ENCODE measurements at places on chromosomes 6 and 20.
A peak's percentile ranks its signal among the peaks of the same experiment; 100 is the strongest.

GRCh38 chr6:32796848-32797776 lies 19.7 kb downstream of the HLA-DOB start:
- DNase-seq, result peak; percentile 85

GRCh38 chr20:53210931-53211330 lies 238.8 kb downstream of the TSHZ2 start:
- DNase-seq, result no peak

DNA sequence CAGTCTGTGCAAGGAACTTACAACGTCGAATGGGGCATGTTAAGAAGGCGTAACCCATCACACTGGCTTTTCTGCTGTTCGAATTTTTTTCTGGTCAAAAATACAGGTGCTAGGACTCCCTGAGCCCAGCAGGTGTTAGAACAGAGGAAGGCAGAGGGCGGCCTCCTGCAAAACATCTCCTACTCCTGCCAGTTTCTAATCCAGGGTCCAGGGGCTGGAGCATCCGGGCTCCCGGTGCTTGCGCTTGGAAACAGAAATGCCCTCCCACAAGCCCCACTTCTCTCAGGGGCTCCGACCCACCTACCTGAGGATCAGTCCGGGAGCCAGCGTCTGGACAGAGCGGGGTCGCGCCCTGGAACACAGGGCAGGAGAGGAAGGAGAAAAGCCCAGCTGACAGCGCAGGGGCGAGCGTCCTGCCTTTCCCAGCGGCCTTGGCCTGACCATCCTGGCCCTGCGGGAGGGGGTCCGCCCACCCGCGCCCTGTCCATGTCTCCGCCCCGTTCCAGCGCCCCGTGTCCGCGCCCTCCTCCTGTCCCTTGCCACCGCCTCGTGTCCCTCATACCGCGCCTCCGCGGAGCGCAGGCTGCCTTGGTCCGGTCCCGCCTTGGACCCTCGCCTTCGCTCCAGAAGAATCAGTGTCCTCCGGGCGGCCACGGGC lies 14.8 kb upstream of the LPA start:
- DNase-seq, result no peak

DNA sequence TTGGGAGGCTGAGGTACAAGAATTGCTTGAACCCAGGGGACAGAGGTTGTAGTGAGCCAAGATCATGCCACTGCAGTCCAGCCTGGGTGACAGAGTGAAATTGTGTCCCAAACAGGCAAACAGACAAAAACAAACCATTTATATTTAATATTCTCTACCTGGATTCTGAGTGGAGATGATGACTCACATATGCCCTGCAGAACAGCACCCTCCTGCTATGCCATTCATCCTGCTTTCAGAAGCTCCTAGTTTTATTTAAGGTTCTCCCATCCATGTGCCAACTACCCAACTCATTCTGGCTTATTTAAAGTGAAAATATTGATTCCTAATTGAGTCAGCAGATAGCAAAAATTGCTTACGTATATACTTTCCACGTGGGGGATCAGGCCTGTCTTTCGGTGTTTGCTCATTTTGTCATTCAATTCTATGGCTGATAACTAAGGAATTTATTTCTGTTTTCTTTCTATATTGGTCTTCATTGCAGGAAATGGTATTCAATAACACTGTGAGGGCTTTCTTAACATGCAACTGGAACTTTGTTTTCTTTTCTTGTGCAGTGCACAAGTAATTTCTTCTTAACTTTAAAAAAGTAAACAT lies 459.1 kb upstream of the JAG1 start:
- no peak for DNase-seq

DNA sequence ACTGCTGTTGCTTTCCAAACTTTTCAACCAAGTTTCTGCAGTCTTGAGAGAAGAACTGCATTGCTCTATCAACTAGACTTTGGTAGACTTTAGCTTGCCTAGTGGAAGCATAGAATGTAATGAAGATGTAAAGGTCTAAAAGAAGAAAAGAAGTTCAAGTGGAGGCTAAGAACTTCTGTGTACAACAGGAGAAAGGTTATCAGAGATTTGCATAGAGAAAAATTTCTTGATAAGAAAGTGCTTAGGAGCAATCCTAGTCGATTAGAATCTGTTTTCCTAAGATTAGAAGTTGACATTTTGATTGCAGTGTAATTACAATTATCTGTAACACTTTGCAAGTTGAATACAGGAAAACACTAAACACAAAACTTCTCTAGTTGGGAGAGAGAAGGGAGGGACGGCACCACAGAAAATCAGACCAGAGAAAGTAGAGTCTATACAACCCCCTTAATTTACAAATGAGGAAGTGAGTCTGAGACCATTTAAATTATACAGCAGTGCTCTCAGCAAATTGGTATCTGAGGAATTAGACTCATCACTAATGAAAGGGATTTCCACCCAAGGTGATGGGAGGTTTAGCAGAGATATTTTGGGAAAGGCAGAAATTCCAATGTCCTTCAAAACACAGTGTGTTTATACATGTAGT lies 194.3 kb upstream of the MARCKS start:
- no peak for DNase-seq

DNA sequence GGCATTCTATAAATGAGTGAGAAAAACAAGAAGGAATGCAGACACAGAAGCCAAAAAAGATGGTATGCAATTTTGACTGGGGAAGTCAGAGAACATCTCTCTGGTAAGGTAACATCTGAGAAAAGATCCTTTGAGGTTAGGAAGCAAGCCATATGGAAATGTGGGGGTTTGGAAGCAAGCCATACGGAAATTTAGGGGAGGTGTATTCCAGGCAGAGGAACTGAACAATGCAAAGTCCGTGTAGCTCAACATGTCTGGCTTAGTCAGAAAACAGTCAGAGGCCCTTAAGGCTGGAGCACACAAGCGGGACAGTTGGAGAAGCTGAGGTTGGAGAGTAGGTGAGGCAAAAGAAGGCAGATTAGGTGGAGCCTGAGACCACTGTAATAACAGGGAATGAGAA lies 35.3 kb downstream of the RALGAPA2 start:
- DNase-seq, result no peak

DNA sequence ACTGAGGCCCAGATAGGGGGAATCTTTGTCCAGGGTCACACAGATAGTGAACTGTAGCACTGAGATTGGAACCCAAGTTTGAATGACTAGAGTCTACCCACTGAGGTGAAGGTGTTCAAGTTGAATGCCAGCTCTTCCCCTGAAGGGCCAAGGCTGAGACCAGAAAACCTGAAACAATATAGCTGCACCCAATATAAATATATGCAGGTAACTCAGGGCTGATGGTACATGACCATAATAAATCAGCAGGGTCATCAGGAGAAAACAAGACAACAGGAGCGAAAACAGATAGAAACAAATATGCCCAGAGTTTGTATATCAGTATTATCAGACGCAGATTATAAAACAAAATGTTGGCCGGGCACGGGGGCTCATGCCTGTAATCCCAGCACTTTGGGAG lies 4.0 kb upstream of the RBCK1 start:
- DNase-seq, result no peak

- no peak for DNase-seq
Observed at GRCh38 chr6:87803791-87804190, 101.8 kb upstream of the AKIRIN2 start.

GRCh38 chr6:131643855-131644460 lies 6.9 kb downstream of the ENPP3 start:
- no peak for DNase-seq

GRCh38 chr20:13458860-13459451 lies 179.8 kb downstream of the TASP1 start:
- no peak for DNase-seq

- DNase-seq, result no peak
Observed at GRCh38 chr6:136024711-136025110, 173.2 kb downstream of the PDE7B start.

GRCh38 chr6:29757701-29758293 lies 34.6 kb downstream of the HLA-F start:
- no peak for DNase-seq

GRCh38 chr6:72238900-72239299 lies 352.6 kb downstream of the RIMS1 start:
- DNase-seq, result no peak

DNA sequence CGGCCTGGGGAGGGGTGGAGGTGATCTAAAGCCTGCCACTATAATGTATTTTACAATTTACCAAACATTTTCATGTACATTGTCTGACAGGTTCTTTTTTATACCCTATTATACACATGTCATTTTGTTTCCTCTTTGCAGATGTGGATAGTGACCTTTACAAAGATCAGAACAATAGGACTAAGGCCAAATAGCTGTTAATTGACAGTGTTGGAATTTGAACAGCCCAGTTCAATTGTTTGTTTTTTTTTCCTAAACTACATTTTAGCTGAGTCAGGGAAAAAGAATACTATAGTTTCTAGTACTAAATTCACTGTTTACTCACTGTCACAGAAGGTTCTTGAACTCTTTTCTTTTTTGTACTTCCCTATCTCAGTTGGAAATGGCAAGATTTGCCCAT lies 40.2 kb downstream of the PGM3 start:
- DNase-seq, result no peak

DNA sequence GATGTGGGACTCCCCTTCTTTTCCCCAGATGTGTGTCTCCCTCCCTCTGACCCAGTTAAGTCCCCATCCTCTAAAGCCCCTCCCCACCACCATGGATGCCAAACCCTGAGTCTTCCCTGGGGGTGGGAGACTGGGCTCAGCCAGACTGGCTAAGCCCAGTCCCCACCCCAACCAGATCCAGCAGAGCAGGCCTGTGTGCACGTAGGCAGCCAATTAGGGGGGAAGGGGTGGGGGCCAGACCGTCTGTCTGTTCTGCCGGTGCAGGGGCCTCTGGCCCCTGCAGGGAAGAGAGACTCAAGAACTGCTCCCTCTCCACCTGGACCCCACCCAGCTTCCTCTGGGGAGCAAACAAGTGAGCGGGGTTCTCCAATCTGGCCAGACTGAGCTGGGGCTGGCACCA lies 605 bp downstream of the COX4I2 start:
- no peak for DNase-seq

GRCh38 chr20:21703717-21704407 lies 1.6 kb upstream of the PAX1 start:
- no peak for DNase-seq

DNA sequence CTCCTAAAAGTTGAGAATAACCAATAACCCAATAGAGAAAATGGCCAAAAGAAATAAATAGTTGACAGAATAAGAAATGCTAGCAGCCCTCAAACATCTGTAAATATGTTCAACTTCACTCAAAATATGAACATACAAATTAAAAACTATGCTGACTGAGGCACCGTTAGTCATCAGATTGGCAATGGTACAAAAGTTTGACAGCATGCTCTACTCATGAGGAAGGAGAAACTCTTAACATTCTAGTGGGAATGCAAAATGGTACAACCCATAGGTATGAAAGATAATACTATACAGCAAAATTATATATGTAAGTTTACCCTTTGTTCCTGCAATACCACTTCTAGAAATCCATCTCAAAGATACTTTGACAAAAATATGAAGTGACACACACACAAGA lies 1.6 kb upstream of the ZSCAN12 start:
- no peak for DNase-seq

DNA sequence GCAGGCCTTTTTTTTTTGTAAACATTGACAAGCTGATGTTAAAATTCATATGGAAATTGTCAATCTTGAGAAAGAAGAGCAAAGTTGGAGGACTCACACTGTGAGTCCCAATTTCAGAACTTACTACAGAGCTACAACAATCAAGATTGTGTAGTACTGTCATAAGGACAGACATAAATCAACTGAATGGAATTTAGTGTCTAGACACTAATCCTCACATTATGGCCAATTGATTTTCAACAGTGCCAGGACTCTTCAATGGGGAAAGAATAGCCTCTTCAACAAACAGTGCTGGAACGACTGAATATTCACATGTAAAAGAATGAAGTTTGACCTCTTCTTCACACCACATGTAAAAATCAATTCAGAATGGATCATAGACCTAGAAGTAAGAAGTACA lies 60.8 kb downstream of the TGM2 start:
- DNase-seq, result no peak

DNA sequence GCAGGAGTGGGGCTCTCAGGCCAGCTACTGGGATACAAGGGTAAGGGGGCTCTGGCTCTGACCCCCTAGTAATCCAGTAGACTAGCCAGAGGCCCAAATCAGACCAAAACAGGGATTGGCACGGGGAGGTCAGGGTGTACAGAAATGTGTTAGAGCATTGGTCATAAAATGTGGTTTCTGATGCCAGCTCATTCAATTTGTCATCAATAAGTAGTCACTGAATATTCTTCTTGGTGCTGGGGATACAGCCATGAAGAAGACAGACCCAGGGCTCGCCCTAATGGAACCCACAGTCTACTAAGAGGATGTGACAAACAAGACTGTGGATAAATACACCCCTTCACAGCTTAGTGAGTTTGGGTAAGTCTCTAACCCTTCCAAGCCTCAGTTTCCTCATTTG lies 11.1 kb downstream of the MAP1LC3A start:
- DNase-seq, result no peak

GRCh38 chr6:84249724-84250123 lies 22.3 kb upstream of the CEP162 start:
- no peak for DNase-seq

- DNase-seq, result no peak
Observed at GRCh38 chr6:57109880-57110279, 19.9 kb downstream of the ZNF451 start.

- DNase-seq, result no peak
Observed at GRCh38 chr20:51085769-51086168, 62.9 kb upstream of the KCNG1 start.

GRCh38 chr6:155882527-155883333 lies 427.1 kb upstream of the NOX3 start:
- DNase-seq, result no peak

GRCh38 chr6:35955970-35956369 lies 35.1 kb upstream of the SRPK1 start:
- no peak for DNase-seq

GRCh38 chr6:112503091-112503596 lies 156.0 kb downstream of the RFPL4B start:
- DNase-seq, result no peak

- DNase-seq, result no peak
Observed at GRCh38 chr6:149248693-149249369, 68.7 kb upstream of the TAB2 start.

GRCh38 chr6:76886900-76887299 lies 576.4 kb downstream of the HTR1B start:
- no peak for DNase-seq

GRCh38 chr6:113187661-113188060 lies 669.5 kb upstream of the MARCKS start:
- no peak for DNase-seq

- DNase-seq, result no peak
Observed at GRCh38 chr6:34984416-34984815, 95.4 kb downstream of the ANKS1A start.

GRCh38 chr6:140397106-140397505 lies 1022.7 kb upstream of the CITED2 start:
- DNase-seq, result no peak

DNA sequence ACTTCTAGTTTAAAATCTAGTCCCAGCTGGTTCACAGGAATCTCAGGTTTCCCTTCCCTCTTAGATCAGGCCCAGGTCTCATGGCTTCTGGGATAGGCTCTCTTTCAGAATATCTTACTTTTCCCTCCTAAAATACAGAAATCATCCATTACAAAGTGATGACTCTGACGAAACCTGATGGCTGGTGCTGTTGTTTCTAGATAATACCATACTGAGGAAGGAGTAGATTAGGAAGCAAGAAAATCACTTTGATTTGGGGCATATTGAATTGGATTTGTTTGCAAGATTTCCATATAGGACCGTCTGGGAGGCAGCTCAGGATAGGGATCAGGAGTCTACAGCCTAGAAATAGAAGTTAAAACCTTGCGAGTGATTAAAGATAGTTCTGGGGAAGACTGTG lies 3.6 kb downstream of the ZKSCAN3 start:
- DNase-seq, result no peak
